ENCODE measurements at places on chromosomes 2 and 18.

DNA sequence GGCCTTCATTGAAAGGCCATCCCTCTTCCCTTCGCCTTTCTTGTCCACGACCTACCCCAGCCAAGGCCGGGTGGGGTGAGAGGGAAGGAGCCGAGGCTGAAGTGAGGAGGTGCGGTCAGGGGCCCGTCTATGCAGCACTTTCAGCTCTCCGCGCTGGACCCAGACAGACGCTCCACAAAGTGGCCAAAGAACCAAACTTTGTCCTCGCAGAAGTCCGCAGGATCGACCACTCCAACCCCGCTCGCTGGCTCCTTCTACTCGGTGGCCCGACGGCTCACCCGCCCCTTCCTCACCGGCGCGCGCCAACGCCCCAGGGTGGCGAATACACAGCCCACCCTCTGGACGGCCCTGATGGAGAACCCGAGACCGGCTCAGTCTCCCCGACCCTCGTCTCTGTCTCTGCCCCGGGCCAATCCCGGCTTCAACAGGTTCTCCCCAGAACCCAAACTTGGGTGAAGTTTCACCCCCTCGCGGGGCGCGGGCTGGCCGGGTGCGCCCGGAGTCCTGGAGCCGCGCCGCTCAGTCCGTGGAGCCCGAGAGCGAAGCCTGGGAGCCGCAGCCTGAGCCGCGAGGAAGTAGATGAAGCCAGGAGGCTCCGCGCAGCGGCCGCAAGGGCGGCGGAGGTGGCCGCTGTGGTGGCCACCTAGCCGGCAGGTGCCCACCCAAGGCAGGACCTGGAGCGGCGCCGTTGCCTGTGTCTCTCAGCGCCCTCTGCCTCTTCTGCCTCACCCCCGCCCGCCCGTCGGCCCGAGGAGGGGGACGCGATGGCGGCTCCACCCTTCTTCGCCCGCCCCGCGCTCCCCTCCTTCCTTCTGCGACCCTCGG, 26.7 kb upstream of the ALPP start:
- no peak for DNase-seq

- no peak for DNase-seq
Observed at GRCh38 chr2:104577143-104577542, 276.8 kb upstream of the POU3F3 start.

- no peak for DNase-seq
Observed at GRCh38 chr2:121454549-121455090, 76.1 kb upstream of the RNU4ATAC start.

GRCh38 chr18:6254456-6254855, 160.3 kb downstream of the L3MBTL4 start:
- DNase-seq: no peak

- no peak for DNase-seq
Observed at GRCh38 chr2:119721043-119721442, 38.7 kb upstream of the PTPN4 start.

DNA sequence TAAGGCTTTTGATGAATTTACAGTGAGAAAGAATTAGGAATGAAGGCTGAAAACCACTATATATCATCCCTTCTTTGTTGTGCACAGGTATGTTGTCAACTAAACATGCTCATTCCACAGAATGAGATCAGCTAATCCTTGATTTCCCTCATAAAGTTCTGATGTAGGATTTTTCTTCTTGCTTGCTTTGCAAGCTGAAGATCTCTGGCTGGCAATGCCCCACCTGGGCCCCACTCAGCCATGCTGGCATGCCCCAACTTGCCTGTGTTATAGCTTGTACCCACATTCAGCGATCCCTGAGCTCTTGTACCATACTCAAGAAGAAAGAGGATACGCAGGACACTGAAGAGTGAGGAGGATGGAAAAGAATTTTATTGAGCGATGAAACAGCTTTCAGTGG, 18.0 kb upstream of the SERPINB11 start:
- DNase-seq: no peak
